ENCODE measurements at places on chromosomes 5 and 9.
A peak's percentile ranks its signal among the peaks of the same experiment; 100 is the strongest.

DNA sequence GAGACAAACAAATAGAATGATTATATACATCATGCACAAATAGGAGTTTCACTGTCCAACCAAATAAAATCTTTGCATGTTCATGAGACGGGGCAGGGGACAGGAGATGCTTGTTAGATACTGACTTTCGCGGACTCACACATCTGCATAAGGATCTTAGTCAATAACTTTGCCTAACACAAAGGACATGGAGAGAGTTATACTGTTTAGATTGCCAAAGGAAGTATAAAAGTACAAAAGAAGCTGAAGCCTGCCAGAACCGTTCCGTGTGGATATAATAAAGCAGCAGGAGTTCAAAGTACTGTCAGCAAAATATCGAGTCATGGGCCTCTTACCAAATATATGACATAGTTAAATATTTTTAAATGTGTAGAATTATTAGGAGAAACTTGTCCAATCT lies 1148.4 kb downstream of the EFNA5 start:
- no peak overlapping the region for H3K4me3 ChIP-seq
- peaks cover 16% of the 10 kb centered on the region for H3K4me1 ChIP-seq
- DNase-seq: no peak

DNA sequence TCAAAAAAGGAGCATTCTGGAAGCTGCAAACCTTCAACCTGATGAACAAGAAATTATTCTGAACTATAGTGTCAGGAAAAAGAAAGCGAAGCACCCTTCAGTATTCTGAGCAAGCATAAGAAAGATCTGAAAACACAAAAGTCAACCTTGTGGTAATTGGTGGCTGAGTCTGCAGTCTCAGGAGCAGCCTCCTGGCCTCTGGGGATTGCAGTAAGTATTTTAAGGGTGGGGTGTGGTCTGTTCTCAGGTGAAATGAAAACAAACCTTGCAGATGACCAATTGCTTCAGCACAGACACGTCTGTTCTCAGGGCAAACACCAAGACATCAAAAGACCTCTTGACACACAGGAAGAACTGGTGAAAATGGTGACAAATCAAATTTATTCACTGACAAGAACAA lies 147.8 kb upstream of the RAPGEF1 start:
- H3K27ac ChIP-seq: no peak overlapping the region
- no peaks in the 10 kb centered on the region for H3K36me3 ChIP-seq
- DNase-seq: no peak
- H3K4me3 ChIP-seq: no peak overlapping the region
- no peaks in the 10 kb centered on the region for H3K27me3 ChIP-seq

GRCh38 chr5:56951126-56951945 lies 587 bp downstream of the MIER3 start:
- H3K4me1 ChIP-seq: 0 out of 2 replicates have a peak, but pooled peaks cover 5% of the 10 kb centered on the region
- H3K36me3 ChIP-seq: peaks cover 10% of the 10 kb centered on the region
- H3K4me3 ChIP-seq: peak overlapping the region; percentile 92
- DNase-seq: no peak
- H3K27ac ChIP-seq: no peak overlapping the region
- H3K27me3 ChIP-seq: no peaks in the 10 kb centered on the region

DNA sequence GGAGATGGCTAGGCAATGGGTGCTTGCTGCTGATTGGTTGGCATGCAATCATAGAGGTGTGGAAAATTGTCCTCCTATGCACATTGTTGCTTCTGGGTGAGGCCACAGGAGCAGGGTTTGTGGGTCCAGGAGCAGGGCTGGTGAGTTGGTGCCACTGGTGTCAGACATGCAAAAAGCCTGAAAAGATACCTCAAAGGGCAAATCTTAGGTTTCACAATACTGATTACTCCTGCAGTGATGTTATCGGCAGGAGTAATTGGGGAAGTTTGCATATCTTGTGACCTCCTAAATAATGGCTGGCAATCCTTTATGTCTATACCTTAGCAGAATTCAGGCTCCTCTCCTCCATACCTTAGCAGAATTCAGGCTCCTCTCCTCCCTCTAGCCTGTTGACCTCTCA lies 25.2 kb downstream of the SLC25A48 start:
- H3K4me1 ChIP-seq: no peaks in the 10 kb centered on the region
- no peak overlapping the region for H3K4me3 ChIP-seq
- no peaks in the 10 kb centered on the region for H3K36me3 ChIP-seq
- H3K27ac ChIP-seq: no peak overlapping the region
- H3K27me3 ChIP-seq: peaks cover 61% of the 10 kb centered on the region

DNA sequence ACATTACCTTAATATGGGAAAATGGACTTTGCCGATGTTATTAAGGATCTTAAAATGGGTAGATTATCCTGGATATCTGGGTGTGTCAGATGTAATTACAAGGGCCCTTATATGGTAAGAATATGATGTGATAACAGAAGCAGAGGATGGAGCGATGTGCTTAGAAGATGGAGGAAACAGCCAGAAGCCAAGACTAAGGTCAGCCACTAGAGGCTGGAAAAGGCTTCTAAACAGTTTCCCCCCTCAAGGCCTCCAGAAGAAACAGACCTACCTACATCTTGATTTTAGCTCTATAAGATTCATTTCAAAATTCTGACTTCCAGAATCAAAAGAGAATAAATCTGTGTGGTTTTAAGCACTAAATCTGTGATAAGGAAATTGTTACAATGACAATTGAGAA lies 131.9 kb downstream of the CAAP1 start:
- no peaks in the 10 kb centered on the region for H3K27me3 ChIP-seq
- H3K4me1 ChIP-seq: peaks cover 4% of the 10 kb centered on the region
- H3K4me3 ChIP-seq: no peak overlapping the region

GRCh38 chr5:128254789-128255188 lies 171.2 kb downstream of the SLC12A2 start:
- no peaks in the 10 kb centered on the region for H3K36me3 ChIP-seq
- H3K4me3 ChIP-seq: no peak overlapping the region
- H3K4me1 ChIP-seq: no peaks in the 10 kb centered on the region
- H3K27me3 ChIP-seq: no peaks in the 10 kb centered on the region

GRCh38 chr9:130242270-130243014 lies 23.1 kb upstream of the HMCN2 start:
- no peak overlapping the region for H3K27ac ChIP-seq
- no peak overlapping the region for H3K4me3 ChIP-seq
- no peaks in the 10 kb centered on the region for H3K27me3 ChIP-seq

GRCh38 chr5:109694451-109694891 lies 4.7 kb downstream of the MAN2A1 start:
- peak; percentile 32 for DNase-seq
- H3K36me3 ChIP-seq: no peaks in the 10 kb centered on the region
- peaks cover 35% of the 10 kb centered on the region for H3K4me1 ChIP-seq
- peak overlapping the region; percentile 49 for H3K27ac ChIP-seq
- H3K27me3 ChIP-seq: no peaks in the 10 kb centered on the region

DNA sequence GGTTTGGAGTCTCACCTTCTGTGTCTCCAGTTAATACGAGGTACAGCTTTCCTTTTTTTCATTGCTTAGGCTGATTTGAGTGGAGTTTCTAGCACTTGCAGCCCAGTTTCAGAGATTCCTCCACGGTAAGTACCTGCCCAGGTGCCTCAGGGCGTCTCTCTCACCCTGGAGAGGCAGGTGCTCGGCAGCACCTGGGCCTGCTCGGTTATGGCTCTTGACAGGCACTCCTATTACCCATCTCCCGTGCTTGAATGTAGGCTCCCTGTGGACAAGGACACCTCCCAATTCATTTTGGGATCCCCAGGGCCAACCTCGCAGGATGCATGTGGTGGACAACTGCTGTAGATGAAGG lies 144.3 kb downstream of the NR3C1 start:
- no peak overlapping the region for H3K27ac ChIP-seq
- 0 out of 2 replicates have a peak, but pooled peaks cover 4% of the 10 kb centered on the region for H3K4me1 ChIP-seq
- H3K36me3 ChIP-seq: no peaks in the 10 kb centered on the region

DNA sequence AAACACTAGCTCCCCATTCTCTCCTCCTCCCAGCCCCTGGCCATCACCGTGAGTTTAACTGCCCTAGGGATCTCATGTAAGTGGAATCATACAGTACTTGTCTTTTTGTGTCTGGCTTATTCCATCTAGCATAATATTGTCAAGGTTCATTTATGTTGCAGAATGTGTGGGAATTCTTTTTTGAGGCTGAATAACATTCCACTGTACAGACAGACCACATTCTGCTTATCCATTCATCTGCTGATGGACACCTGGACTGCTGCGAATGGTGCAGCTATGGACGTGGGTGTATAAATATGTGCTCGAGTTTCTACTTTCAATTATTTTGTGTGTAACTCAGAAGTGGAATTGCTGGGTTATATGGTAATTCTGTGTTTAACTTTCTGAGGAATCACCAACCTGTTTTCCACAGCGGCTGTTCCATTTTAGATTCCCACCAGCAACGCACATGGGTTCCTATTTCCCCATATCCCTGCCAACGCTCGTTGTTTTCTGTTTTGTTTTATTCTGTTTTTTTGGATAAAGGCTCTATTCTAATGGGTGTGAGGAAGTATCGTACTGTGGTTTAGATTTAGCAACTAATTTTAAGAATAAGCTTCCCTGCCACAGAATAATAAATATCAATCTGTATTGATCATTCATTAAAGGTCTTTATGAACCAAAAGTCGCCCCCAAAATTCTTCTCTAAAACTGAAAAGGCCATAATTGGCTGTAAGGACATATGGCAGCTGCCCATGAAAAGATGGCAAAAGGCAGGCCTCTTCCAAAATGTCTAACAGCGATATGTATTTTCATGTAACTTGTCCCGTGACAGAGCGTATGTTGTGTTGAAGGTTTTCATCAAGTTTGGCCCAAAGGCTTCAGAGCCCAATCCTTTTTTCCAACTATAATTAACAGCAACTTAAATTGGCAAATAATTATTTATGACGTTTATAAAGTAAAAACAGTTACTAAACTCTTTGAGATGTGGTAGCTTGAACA lies 70.3 kb downstream of the DAP start:
- no peak overlapping the region for H3K4me3 ChIP-seq
- no peaks in the 10 kb centered on the region for H3K27me3 ChIP-seq
- no peak for DNase-seq
- H3K4me1 ChIP-seq: peaks cover 18% of the 10 kb centered on the region
- H3K27ac ChIP-seq: no peak overlapping the region
- H3K36me3 ChIP-seq: peaks cover 23% of the 10 kb centered on the region
